Progenitor cell of endocrine pancreas (in vitro differentiated cells): ENCODE measurements at places on chromosomes 12 and 14. TPM values are rescaled to one million over a fixed set of nuclear protein-coding genes. Genes with fewer than 3 reads are reported as not detected.
A peak's percentile ranks its signal among the peaks of the same experiment; 100 is the strongest.

The MYH6 gene
- total RNA-seq: 0.04 and 0.07 TPM in 2 replicates

The MLF2 gene
- 281 and 305 TPM in 2 replicates for total RNA-seq

The KLHDC1 gene
- total RNA-seq: 2.4 and 2.8 TPM in 2 replicates

The LRRC10 gene
- total RNA-seq: not detected in 2 replicates

The UBE2N gene
- 129 TPM in 2 replicates for total RNA-seq

The RNASE1 gene
- 4.5 and 7.1 TPM in 2 replicates for total RNA-seq

The CAPRIN2 gene
- total RNA-seq: 82.2 and 91.5 TPM in 2 replicates

The TAS2R13 gene
- 3.0 and 3.4 TPM in 2 replicates for total RNA-seq

The SEC23A gene
- 61.9 and 69.5 TPM in 2 replicates for total RNA-seq

DNA sequence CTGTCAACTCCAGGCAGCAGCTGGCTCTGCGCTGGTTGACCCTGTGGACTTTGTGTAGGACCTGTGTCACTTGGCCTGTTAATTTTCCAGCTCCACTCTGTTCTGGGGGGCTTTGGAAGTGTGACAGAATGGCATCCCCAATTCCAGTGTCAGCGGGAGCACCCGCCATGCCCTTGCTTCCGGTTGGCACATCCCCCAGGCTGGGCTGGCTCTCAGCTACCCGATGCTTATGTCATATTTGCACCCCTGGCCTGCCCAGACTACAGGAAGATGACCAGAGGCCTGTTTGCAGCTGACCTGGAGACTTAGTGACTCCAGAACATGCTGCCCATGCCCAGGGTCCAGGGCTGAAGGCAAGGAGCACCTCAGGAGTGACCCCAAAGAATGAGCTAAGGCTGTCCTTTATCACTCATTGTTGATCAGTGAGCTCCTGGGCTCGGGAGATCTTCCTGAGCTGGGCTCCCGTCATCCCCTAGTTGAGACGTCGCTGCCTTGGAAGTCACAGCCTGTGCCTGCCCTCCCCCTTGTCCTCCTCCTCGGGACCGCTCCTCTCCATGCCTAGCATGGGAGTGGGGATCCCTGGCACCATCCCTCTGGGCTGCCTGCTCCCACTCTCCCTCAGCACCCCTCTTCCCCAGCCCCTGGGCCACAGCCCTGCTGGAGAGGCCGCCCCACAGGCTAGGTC lies 163.4 kb upstream of the RTL1 start:
- no peak for DNase-seq
- H3K36me3 ChIP-seq: peaks cover 4% of the 10 kb centered on the region
- H3K4me1 ChIP-seq: peaks cover 4% of the 10 kb centered on the region
- H3K4me3 ChIP-seq: no peak overlapping the region
- no peak overlapping the region for H3K27ac ChIP-seq

- no peaks in the 10 kb centered on the region for H3K4me1 ChIP-seq
- no peak overlapping the region for H3K4me3 ChIP-seq
- H3K36me3 ChIP-seq: no peaks in the 10 kb centered on the region
- no peak overlapping the region for H3K27ac ChIP-seq
- DNase-seq: no peak
Observed at GRCh38 chr12:121983536-121984210, 38.0 kb upstream of the BCL7A start.

- H3K4me3 ChIP-seq: no peak overlapping the region
- DNase-seq: no peak
- no peaks in the 10 kb centered on the region for H3K4me1 ChIP-seq
- no peak overlapping the region for H3K27ac ChIP-seq
- H3K27me3 ChIP-seq: no peaks in the 10 kb centered on the region
- peaks cover 3% of the 10 kb centered on the region for H3K36me3 ChIP-seq
Observed at GRCh38 chr12:124369827-124370378, 75.0 kb downstream of the RFLNA start.

DNA sequence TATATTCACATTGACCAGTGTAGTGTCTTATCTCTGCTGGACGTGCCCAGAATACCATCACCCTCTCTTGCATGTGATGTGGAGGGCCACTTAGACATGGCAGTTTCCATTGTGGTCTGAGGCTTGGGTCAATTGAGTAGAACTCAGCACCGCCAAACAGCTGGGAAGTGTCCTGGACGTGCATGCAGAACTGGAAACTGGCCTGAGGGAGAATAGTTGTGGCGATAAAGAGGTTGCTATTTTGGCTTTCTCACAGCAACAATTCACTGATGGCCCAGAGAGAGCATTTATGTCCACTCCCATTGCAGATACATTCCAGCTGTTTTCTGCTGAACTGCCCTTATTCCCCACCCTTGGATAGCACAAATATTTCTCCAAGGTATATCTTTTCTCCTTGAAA lies 210.1 kb upstream of the DAAM1 start:
- no peak for DNase-seq
- no peak overlapping the region for H3K27ac ChIP-seq
- peaks cover 35% of the 10 kb centered on the region for H3K4me1 ChIP-seq
- H3K27me3 ChIP-seq: no peaks in the 10 kb centered on the region

- H3K4me3 ChIP-seq: no peak overlapping the region
- DNase-seq: no peak
- peaks cover 2% of the 10 kb centered on the region for H3K36me3 ChIP-seq
- H3K27me3 ChIP-seq: peaks cover 64% of the 10 kb centered on the region
- H3K27ac ChIP-seq: no peak overlapping the region
- no peaks in the 10 kb centered on the region for H3K4me1 ChIP-seq
Observed at GRCh38 chr12:103401421-103401820, 94.3 kb downstream of the C12orf42 start.

- peaks cover 17% of the 10 kb centered on the region for H3K36me3 ChIP-seq
- H3K27me3 ChIP-seq: no peaks in the 10 kb centered on the region
Observed at GRCh38 chr12:32249777-32250176, 143.1 kb downstream of the BICD1 start.

DNA sequence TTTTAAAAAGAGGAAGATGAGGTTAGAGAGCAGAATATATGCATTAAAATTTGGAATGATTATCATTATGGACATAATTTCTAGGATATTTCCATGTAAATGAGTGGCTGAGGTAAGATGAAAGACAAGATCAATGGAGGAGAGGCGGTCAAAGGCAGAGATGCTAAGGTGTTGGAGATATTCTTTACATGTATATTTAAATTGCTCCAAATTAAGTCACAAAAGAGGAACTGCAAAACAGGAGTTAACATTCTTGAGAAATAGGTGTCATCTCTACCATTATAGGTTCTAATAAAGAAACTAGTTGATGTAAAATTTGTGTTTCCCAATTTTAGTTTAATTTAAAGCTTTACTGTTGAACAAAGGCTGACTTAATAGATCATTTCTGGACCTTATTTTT lies 268.5 kb upstream of the PPFIA2 start:
- H3K4me1 ChIP-seq: peaks cover 6% of the 10 kb centered on the region
- H3K27ac ChIP-seq: no peak overlapping the region
- H3K27me3 ChIP-seq: no peaks in the 10 kb centered on the region
- no peak for DNase-seq
- no peaks in the 10 kb centered on the region for H3K36me3 ChIP-seq

- no peak overlapping the region for H3K27ac ChIP-seq
- no peaks in the 10 kb centered on the region for H3K36me3 ChIP-seq
- DNase-seq: no peak
- no peak overlapping the region for H3K4me3 ChIP-seq
Observed at GRCh38 chr12:115761784-115762183, 515.7 kb downstream of the MED13L start.

GRCh38 chr14:96146131-96146771 lies 58.4 kb upstream of the BDKRB2 start:
- H3K27ac ChIP-seq: no peak overlapping the region
- H3K36me3 ChIP-seq: peaks cover 1% of the 10 kb centered on the region
- H3K27me3 ChIP-seq: no peaks in the 10 kb centered on the region
- no peak for DNase-seq
- no peak overlapping the region for H3K4me3 ChIP-seq

- no peak for DNase-seq
- H3K36me3 ChIP-seq: no peaks in the 10 kb centered on the region
Observed at GRCh38 chr14:101948666-101949216, 15.6 kb upstream of the DYNC1H1 start.

DNA sequence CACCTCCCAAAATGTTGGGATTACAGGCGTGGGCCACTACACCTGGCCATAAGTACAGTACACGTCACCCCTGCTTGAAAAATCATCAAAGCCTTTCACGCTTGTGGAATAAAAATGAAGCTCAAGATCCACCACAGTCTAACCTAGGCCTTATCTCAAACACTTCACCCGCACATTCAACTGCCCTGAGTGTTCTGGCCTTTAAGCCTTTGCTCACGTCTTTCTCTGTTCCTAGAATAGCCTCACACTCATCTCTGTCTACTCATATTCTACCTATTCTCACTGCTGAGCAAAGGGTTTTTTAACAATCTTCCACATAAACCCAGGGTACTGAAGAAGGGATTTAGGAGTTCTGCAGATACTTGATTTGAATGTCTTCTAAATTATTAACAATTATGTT lies 9.9 kb downstream of the CALCOCO1 start:
- H3K36me3 ChIP-seq: peaks cover 23% of the 10 kb centered on the region
- no peak overlapping the region for H3K27ac ChIP-seq
- no peaks in the 10 kb centered on the region for H3K27me3 ChIP-seq
- H3K4me3 ChIP-seq: no peak overlapping the region
- H3K4me1 ChIP-seq: no peaks in the 10 kb centered on the region

- DNase-seq: peak; percentile 50
- H3K36me3 ChIP-seq: no peaks in the 10 kb centered on the region
- H3K4me1 ChIP-seq: no peaks in the 10 kb centered on the region
- no peak overlapping the region for H3K27ac ChIP-seq
Observed at GRCh38 chr12:113065126-113066007, 8.8 kb downstream of the DTX1 start.

GRCh38 chr12:110354172-110354780 lies 49.2 kb downstream of the ANAPC7 start:
- H3K4me3 ChIP-seq: no peak overlapping the region
- H3K27me3 ChIP-seq: no peaks in the 10 kb centered on the region
- peaks cover 8% of the 10 kb centered on the region for H3K36me3 ChIP-seq
- peaks cover 4% of the 10 kb centered on the region for H3K4me1 ChIP-seq
- no peak overlapping the region for H3K27ac ChIP-seq

- peaks cover 1% of the 10 kb centered on the region for H3K36me3 ChIP-seq
- H3K4me3 ChIP-seq: no peak overlapping the region
- no peak for DNase-seq
- no peaks in the 10 kb centered on the region for H3K27me3 ChIP-seq
- H3K4me1 ChIP-seq: no peaks in the 10 kb centered on the region
Observed at GRCh38 chr12:29843036-29843435, 59.3 kb upstream of the TMTC1 start.

DNA sequence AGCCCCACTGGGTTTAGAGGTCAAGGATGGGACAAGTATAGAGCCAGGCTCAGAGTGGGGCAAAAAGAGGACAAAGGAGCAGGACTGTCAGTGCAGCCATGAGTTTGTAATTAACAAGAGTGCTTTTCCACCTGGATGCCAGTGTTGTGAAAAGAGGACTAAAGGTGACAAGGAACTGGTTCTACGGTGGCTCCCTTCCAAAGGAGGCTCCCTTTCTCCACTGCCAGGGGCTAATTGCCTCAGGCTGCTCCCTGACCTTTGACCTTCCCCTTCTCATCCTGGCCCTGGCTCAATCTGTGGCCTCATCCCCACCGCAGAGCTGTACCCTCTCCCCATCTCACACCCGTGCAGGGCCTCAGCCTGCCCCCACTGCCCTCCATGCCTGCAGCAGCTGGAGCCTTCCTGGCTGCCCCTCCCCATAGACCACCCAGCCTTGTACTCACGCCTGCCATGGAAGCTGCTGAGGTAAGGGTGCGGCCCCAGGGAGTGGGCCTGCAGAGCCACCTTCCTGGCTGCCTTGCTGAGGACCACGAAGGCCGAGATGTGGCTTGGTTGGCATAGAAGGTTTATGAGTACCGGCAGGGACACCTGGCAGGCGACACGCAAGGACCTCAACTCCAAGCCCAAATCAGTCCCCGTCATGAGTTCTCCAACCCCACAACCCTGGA lies 24.8 kb upstream of the FKBP4 start:
- no peak overlapping the region for H3K4me3 ChIP-seq
- DNase-seq: no peak
- H3K36me3 ChIP-seq: peaks cover 2% of the 10 kb centered on the region
- H3K4me1 ChIP-seq: no peaks in the 10 kb centered on the region

GRCh38 chr12:77005611-77006098 lies 59.7 kb downstream of the E2F7 start:
- no peak overlapping the region for H3K4me3 ChIP-seq
- H3K27ac ChIP-seq: no peak overlapping the region
- no peaks in the 10 kb centered on the region for H3K36me3 ChIP-seq
- H3K4me1 ChIP-seq: peaks cover 3% of the 10 kb centered on the region
- peaks cover 2% of the 10 kb centered on the region for H3K27me3 ChIP-seq

GRCh38 chr14:21103411-21103709 lies 2.5 kb downstream of the TMEM253 start:
- peak overlapping the region; percentile 78 for H3K4me3 ChIP-seq
- DNase-seq: no peak
- H3K27ac ChIP-seq: peak overlapping the region; percentile 94

DNA sequence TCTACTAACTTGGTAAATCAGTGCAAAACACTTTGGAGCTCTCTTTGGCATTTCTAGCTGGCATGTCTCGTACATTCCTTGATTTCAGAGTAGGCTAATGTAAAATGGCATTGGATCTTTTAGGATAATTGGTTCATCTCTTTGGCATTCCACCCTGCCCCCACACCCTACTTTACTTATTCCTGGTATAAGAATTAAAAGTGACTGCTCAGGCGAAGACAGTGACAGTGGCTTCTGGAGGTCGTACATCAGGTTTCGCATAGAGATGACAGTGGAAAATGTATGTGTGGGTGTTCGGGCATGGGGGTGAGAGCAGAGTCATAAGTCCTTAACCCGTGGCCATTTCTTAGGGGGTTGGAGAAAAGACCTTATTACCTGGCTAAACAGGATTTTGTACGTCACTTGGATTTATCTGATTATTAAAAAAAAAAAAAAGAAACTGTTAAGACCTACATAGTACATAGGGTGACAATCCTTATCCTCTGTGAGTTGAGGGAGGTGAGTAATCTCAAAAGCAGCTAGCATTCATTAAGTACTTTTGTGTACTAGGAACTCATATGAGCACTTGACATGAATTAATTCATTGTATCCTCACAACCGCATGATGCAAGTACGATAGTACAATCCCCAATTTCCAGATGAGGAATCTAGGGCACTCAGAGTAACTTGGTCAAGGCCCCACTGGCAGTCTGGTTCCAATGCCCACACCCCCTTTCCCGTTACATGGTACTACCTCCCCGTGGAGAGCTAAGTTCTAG lies 22.4 kb upstream of the KCNK13 start:
- no peaks in the 10 kb centered on the region for H3K4me1 ChIP-seq
- H3K27me3 ChIP-seq: no peaks in the 10 kb centered on the region
- DNase-seq: no peak
- H3K36me3 ChIP-seq: peaks cover 26% of the 10 kb centered on the region
- no peak overlapping the region for H3K27ac ChIP-seq
- no peak overlapping the region for H3K4me3 ChIP-seq

DNA sequence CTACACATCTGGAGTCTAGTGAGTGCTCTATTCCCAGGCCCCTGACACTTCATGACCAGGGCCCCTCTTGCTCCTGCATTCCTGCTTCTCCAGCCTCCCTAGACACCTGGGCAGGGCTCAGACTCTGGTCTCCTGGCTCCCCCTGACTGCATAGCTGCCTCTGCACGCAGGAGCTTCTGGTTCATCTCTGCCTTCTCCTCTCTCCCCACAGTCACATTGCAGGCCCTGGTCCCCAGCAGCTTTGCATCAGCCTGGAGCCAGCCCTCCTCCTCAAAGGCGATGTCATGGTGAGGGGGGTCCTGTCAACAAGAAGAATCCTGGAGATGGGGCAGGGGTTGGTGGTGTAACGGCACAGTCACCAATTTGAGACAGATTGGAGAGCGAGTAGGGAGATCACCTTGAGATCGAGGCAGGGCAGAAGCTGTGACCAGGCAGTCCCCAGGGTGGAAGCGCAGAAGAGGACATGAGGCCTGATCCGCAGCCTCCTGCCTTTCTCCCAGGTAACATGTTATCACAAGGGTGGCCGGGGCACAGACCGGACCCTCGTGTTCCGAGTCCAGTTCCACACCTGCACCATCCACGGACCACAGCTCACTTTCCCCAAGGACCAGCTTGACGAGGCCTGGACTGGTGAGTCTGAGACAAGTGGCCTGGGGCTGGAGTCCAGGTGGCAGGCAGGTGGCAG lies 8.1 kb downstream of the TNS2 start:
- H3K27ac ChIP-seq: no peak overlapping the region
- H3K4me3 ChIP-seq: no peak overlapping the region
- H3K4me1 ChIP-seq: peaks cover 6% of the 10 kb centered on the region
